Fibroblast of the aortic adventitia (primary cell): ENCODE measurements at places on chromosomes 7 and 10. TPM values are rescaled to one million over a fixed set of nuclear protein-coding genes. Genes with fewer than 3 reads are reported as not detected.

Gene FKBP6
- total RNA-seq: not detected in 2 replicates

Gene FZD8
- total RNA-seq: 8.8 and 15.4 TPM in 2 replicates

Gene TSPAN12
- 1.5 and 5.6 TPM in 2 replicates for total RNA-seq

Gene CDHR1
- not detected in 2 replicates for total RNA-seq

Gene BRI3
- 22.5 and 105 TPM in 2 replicates for total RNA-seq

Gene IDI2
- total RNA-seq: not detected in 2 replicates

Gene AKR1C8
- total RNA-seq: not detected in 2 replicates

Gene C10orf90
- 1.1 TPM in 1 of 2 replicates, not detected in the other for total RNA-seq

Gene ACSM6
- not detected in 2 replicates for total RNA-seq

Gene ACTL6B
- total RNA-seq: not detected in 2 replicates

Gene TDRD1
- 0.25 and 0.45 TPM in 2 replicates for total RNA-seq

Gene WNT16
- 0.16 and 2.7 TPM in 2 replicates for total RNA-seq

Gene SFTPA1
- not detected in 2 replicates for total RNA-seq

Gene TMEM236
- total RNA-seq: 0.09 and 0.16 TPM in 2 replicates

Gene PTPRE
- 0.09 and 0.98 TPM in 2 replicates for total RNA-seq

Gene KAT6B
- total RNA-seq: 34.7 and 38.9 TPM in 2 replicates

Gene SAMD9L
- 22.6 and 39.4 TPM in 2 replicates for total RNA-seq

Gene RBP3
- not detected in 2 replicates for total RNA-seq

Gene KCNMA1
- total RNA-seq: 40.1 and 106 TPM in 2 replicates

Gene PNLIPRP1
- total RNA-seq: not detected in 2 replicates

Gene SLC18A3
- not detected in 2 replicates for total RNA-seq

Gene CNTNAP2
- total RNA-seq: under 0.01 TPM in 1 of 2 replicates, not detected in the other

Gene ASIC3
- 0.18 TPM in 1 of 2 replicates, not detected in the other for total RNA-seq

Gene RPEL1
- under 0.01 and 0.82 TPM in 2 replicates for total RNA-seq

Gene ZNF655
- 54.2 and 76.0 TPM in 2 replicates for total RNA-seq
